Fibroblast of mammary gland (primary cell): ENCODE measurements at places on chromosomes 12 and 14.

GRCh38 chr14:61577506-61577931, 117.8 kb upstream of the HIF1A start:
- no peak for DNase-seq

- no peak for DNase-seq
Measured at GRCh38 chr12:124800506-124800905, 63.2 kb downstream of the SCARB1 start.

GRCh38 chr12:8781381-8782127, 40.9 kb upstream of the A2ML1 start:
- no peak for DNase-seq

DNA sequence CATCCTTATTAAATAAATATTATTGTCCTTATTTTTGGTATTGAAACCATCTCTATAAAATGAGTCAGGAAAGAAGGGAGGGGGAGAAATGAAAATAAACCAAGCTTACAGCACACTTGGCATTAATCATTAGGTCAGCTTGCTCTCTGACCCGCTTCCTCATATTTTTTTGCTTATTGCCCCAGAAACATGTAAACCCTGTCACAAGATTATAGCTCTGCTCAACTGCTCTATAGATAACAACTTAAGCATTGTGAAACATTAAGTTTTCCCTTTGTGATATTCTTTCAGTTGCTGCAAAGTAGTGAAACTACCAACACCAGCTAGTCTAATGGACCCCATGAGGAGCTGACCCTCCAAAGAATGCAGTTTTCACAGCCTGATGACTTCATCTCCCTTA, 819.5 kb downstream of the SLC16A7 start:
- DNase-seq: peak; percentile 38
